Caudate nucleus (tissue), 63 donors: ENCODE measurements at places on chromosomes 12 and 14.

DNA sequence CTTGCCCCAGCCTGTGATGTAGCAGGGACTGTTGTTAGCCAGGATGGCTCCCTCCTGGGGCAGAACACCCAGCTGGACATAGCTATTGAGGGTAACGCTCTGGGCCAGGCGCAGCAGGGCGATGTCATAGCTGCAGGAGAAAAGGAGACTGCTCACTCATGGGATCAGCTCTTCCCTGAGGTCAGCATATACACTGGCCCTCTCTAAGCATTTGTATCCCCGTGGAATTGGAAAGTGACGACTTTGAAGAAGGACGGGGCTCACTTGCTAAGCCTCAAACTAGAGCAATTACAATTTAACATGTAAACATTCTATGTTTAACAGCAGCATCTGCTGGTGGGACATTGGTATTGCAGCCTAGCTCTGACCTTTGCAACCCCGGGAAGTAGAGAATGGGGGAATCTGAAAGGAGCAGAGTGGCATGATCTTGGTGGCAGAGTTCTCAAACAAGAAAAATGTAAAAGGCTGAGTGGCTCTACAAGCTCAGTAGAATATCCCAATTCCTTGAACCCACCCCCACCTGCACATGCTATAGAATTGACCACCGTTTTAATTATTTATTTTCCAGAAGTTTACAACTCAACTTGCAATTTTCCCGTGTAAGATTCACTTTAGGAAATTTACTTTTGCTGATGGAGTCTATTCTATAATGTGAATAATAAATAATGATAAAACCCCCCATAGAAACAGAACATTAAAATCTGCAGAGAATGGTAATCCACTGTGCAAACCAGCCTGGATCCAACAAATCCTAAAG is 5.0 kb downstream of the CELA1 start:
- DNase-seq: no peak

- no peak for DNase-seq
Observed at GRCh38 chr12:3913278-3913677, 40.1 kb upstream of the PARP11 start.

DNA sequence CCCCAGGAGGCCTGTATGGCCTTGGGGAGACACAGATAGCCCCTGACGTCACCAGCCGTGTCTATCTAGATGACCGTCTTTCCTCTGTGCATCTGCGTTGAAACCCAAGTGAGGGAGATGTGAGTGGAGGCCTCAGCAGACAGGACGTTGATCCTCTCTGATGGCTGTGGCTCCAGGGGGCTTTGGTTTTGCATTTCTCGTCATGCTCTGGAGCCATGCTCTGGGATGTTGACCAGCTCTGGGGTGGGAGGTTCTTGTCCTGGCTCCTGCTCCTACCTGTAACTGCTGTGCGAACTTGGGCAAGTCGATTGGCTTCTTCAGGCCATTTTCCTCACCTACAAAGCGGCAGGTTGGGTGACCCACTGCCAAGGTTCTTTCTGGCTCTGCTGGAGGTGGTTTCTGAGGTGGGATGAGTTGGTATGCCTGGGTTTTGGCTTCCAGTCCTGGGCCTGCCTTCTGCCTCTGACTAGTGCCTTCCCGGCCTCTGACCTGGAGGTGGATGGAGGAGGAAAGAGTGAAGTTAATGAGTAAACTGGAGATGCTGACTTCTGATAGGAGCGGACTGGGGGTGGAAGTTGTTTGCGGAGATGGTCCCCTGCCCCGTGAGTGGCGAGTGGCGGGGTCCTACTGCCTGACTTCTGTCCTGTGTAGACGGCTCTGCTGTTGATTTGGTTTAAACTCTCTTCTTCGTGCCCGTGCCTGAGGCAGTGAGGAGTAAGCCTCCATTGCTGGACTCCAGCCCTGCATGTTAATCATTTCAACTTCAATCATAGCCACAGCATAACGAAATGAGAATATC is 8.4 kb downstream of the TSPAN9 start:
- DNase-seq: no peak

- DNase-seq: no peak
Observed at GRCh38 chr14:76277586-76278130, 98.3 kb upstream of the ESRRB start.
